ELF-1 (cell line): ENCODE measurements at places on chromosomes 2 and 18.

GRCh38 chr18:49321797-49322461 lies 138.5 kb downstream of the DYM start:
- no peak for DNase-seq

DNA sequence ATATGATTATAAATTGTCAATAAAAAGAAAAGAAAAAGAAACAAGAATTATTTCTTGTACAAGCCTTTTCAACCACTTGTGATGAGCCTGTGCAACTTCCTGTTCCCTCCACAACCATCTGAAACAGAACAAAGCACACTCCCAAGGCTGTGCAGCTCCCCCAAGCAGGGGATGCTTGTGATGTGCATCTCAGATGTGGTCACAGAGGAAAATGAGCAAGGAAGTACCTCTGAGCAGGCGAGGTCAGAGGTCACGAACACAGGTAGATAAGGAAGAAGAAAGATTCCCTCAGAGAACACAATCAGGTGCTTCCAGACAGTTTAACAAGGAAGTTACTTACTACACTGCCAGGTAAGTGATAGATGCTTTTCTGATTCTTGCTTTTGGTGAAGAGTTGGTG lies 274.8 kb upstream of the SLC39A10 start:
- DNase-seq = no peak

- DNase-seq = peak; percentile 73
Observed at GRCh38 chr2:176518823-176519222, 249.6 kb downstream of the MTX2 start.

DNA sequence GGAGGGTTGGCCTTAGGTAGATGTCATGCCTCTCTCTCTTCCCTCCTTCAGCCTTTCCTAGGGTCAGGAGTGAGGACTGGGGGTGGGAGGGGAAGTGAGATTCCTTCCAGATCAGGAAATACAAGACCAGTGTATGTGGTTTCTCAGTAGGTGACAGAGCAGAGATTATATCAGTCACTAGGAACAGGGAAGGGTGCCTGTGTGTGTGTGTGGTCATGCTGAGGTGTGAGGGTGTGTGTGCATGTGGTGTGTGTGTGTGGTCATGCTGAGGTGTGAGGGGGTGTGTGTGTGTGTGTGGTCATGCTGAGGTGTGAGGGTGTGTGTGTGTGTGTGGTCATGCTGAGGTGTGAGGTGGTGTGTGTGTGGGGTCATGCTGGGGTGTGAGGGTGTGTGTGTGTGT lies 259.8 kb downstream of the LOXHD1 start:
- DNase-seq = no peak

DNA sequence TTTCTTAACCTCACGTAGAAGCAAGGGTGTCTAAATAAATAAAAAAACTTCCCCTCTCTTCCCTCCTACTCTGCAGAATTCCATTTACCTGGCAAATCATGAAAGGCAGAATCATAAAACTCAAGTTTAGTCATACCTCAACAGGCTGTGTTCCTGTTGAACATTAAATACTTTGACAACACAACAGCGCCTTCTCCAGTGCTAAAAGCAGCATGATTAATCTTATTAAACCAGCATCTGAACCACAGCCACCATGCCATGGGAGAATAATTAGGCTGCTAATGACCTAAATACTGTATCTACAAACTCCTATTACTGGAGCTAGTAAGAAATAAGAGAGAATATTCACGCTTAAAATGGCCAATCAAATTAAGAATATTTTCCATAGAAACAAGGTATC lies 68.1 kb downstream of the CDH2 start:
- DNase-seq = no peak
